ENCODE measurements at places on chromosomes 13 and 19. TPM values are rescaled to one million over a fixed set of nuclear protein-coding genes. Genes with fewer than 3 reads are reported as not detected.

SPART gene
- total RNA-seq = 74.2 TPM

VPS36 gene
- 47.0 TPM for total RNA-seq

PTGER1 gene
- not detected for total RNA-seq

STOML3 gene
- not detected for total RNA-seq

ZNF284 gene
- total RNA-seq = 1.2 TPM

FUT1 gene
- total RNA-seq = 4.4 TPM

ACP7 gene
- not detected for total RNA-seq

PLVAP gene
- 128 TPM for total RNA-seq

ZNF613 gene
- total RNA-seq = 5.3 TPM

RASAL3 gene
- 3.6 TPM for total RNA-seq

ZSWIM4 gene
- 4.1 TPM for total RNA-seq

ZNF723 gene
- total RNA-seq = not detected

All from omental fat pad (tissue), 4 donors.